ENCODE measurements at places on chromosomes 13 and 19.

DNA sequence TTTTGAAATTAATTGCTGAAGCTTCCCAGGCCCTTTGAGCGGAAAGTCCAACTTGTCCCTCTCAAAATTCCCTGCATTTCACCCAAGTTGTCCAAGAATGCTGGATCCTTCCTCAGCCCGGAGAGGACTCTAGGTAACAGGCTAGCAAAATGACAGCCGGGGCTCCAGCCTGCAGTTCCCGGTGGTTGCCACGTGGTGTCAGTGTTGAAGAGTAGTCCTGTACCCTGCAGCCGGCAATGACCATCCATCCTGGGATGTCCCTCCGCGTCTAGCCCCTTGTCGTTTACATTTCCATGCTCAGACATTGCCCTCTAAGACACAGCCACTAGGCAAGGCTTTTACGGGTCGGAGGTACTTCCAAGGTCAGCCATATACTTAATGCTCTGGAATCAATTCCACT, 31.4 kb upstream of the MTIF3 start:
- DNase-seq, result peak; percentile 81

- no peak for DNase-seq
These were observed 41.8 kb downstream of the EFNB2 start for GRCh38 chr13:106493533-106494220.

GRCh38 chr13:39781381-39781780, 125.9 kb downstream of the COG6 start:
- no peak for DNase-seq

GRCh38 chr13:79833991-79834390, 353.0 kb downstream of the NDFIP2 start:
- no peak for DNase-seq

GRCh38 chr13:74153316-74153715, 19.1 kb upstream of the KLF12 start:
- no peak for DNase-seq

DNA sequence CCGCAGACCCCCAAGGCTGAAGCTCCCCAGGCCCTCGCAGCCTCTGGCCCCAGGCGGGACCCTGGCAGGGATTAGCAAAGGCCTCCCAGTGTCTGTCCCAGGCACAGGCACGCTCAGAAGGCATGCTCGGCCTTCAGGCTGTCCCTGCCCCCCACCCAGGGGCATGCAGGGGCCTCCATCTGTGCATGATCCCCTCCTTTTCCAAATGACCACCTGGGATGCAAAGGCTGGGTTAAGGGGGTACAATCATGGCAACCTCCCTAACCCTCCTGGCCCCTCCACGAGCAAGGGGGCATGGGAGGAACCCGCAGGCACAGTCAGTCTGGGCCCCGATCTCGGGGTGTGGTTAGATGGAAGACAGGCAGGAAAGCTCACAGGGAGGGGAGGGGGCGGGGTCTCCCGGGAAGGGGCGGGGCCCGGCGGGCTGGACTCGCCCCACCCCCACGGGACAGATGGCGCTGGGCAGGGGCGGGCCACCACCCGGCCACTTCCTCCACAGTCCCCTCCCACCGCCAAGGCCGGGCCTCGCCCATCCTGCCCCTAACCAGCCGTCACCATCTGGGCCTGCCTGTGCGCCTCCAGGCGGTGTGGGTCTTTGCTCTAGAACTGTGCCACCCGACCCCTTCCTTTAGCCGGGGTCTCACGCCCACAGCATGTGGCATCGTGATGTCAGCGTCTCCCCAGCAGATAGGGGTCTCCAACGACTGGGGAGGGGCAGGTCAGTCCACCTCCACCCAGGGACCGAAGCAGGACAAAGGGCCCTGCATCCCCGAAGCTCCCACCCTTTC, 7.0 kb upstream of the REXO1 start:
- peak; percentile 93 for DNase-seq

DNA sequence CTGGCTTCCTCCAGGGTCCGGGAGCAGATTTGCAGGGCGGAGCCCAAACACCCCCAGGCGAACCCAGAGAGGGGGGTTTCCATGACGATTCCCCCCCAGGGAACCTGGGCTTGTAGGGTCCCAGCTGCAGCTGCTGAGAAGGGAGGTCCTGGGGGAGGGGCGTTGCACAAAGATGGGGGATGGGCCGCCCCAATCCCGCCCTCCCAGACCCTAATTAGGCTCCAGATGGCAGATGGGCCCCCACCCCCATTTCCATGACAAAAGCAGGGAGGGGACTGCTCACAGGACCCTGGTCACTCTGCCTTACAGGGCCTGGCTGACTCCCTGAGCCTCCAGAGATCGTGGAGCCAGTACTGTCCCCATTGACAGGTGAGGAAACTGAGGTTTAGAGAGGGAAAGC, 15.2 kb downstream of the ELAVL3 start:
- peak; percentile 54 for DNase-seq

DNA sequence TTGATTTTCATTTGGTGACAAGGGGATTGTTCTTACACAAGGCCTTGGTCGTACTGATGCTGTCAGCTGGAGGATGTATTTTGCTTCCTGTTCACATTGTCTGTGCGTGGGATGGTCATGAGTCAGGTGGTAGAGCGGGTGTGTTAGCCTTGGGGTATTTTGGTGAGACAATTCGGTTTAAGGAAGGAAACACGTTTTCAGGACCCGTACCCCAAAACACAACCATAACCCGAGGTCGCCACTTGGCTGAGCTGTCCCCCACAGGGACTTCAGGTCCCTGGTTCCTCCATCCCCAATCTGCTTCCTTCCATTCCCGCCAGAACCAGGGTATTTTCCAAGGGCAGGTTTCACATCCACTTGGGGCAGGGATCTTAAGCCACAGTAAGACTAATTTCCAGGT, 15.0 kb downstream of the MYO9B start:
- DNase-seq, result no peak

- DNase-seq, result peak; percentile 61
These were observed 552 bp upstream of the ZNF816 start for GRCh38 chr19:52963247-52963618.

DNA sequence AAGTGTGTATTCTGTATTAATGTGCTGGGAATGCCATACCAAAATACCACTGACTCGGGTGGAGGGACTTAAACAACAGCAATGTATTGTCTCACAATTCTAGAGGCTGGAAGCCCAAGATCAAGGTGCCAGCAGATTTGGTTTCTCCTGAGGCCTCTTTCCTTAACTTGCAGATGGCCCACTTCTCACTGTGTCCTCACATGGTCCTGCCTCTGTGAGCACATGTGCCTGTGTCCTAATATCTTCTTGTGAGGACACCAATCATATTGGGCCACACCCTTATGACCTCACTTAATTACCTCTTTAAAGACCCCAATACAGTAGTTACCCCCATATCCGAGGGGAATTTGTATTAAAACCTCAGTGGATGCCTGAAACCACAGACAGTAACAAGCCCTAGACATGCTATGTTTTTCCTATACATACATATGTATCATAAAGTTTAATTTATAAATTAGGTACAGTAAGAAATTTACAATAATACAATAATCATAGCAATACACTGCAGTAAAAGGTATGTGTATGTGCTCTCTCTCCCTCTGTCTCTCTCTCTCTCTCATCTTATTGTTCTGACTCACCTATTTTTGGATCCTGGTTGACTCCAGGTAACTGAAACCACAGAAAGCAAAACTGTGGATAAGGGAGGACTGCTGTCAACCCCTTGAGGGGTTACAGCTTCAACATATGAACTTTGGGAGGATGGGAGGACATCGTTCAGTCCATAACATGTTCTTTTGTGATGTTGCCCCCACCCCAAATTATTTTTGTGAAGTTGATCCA, 174.3 kb downstream of the IRS2 start:
- no peak for DNase-seq

GRCh38 chr19:46373491-46374359, 26.8 kb downstream of the PPP5C start:
- DNase-seq, result peak; percentile 70

- no peak for DNase-seq
These were observed 131.1 kb upstream of the NBEA start for GRCh38 chr13:34810996-34811395.

DNA sequence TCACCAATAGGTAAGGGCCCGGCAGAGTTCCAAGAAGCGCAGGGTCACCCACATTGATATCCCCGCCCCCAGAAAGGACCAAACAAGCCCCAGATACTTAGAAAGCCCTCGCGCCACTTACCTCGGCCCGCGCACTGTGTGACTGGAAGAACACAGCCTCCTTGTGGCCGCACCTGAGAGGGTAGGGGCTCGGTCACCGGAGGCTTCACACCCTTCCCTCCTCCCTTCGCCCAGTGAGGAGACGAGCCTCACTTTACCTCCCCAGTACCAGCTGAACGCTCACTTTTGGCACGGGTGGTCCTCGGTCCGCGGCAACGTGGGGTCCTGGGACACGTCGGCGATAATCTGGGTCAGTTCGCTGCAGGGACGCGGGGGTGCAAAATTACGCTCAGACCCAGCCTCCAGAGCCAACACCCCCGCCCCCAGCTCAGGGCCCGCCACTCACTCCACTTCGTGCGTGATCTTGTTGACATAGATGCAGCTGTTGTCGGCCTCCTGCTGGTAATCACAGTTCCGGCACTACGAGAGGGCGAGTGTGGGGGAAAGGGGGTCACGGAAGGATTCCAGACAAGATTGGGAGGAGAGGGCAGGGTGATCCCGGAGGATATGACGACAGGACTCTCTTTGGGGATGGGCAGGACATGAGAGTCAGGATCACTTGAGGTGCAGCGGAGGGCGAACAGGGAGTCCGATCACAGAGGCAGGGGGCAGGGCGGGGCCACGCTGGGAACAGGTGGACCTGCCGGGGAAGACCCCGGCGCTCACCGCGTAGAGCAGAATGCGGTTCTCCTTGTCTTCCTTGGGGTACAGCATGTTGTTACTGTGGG, 568 bp downstream of the POLR2I start:
- peak; percentile 45 for DNase-seq

DNA sequence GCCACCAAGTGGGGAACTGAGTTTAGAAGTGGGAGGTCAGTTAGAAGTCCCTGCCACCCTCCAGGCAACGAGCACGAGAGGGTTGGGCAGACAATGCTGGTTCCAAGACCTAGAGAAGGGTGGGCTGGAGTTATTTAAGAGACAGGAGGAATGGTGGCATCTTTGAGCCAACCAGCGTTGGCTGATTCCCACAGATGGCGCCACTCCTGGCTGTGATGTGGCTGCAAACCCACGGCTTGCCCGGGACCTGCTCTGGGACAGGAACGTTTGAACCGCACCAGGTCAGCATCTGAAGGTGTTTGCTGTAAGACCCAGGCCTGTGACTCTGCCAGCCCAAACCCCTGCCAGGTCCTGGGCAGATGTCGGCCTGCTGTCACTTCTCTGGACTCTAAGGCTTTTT, 42.8 kb downstream of the BICRA start:
- no peak for DNase-seq

GRCh38 chr19:11092181-11092538, 2.9 kb downstream of the LDLR start:
- DNase-seq, result no peak

DNA sequence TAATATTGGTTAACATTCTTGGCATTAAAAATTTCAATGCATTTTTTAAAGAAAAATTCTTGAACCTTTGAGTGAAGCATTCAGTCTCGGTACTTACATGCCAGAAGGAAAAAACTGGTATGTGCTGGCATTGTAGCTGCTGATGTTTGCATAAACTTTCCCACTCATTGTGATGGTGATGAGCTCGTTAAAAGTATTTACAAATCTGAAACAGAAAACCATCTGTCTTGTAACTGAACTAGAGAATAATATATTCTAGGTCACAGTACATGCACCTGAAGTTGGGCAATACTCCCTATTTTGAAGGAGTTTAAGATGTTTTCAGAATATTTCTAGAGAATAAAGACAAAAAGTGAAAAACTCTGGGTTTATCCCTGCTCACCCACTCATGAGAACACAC, 64.1 kb downstream of the SLC15A1 start:
- DNase-seq, result no peak

GRCh38 chr19:30402436-30403202, 30.4 kb downstream of the ZNF536 start:
- peak; percentile 16 for DNase-seq

DNA sequence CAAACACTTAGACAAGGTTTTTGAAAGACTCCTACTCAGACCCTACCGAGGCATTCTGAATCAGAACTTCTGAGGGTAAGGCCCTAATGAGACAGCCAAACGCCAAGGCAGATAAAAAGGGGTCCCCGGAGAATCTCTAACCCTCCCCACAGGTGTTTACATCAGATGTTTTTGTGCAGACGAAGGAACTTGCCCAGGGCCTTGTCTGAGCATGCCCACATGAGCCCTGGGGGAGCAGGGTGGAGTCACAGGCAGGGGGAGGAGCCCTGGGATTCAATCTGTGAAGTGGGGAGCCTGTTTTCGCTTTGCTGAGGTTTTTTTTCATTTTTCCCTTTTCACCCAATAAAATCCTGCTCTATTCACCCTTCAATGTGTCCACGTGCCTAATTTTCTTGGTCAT, 61.6 kb upstream of the MED4 start:
- no peak for DNase-seq

GRCh38 chr19:54804101-54804500, 691 bp downstream of the KIR2DL4 start:
- DNase-seq, result no peak

- peak; percentile 80 for DNase-seq
These were observed 6.0 kb upstream of the PRR19 start for GRCh38 chr19:42295831-42296525.

DNA sequence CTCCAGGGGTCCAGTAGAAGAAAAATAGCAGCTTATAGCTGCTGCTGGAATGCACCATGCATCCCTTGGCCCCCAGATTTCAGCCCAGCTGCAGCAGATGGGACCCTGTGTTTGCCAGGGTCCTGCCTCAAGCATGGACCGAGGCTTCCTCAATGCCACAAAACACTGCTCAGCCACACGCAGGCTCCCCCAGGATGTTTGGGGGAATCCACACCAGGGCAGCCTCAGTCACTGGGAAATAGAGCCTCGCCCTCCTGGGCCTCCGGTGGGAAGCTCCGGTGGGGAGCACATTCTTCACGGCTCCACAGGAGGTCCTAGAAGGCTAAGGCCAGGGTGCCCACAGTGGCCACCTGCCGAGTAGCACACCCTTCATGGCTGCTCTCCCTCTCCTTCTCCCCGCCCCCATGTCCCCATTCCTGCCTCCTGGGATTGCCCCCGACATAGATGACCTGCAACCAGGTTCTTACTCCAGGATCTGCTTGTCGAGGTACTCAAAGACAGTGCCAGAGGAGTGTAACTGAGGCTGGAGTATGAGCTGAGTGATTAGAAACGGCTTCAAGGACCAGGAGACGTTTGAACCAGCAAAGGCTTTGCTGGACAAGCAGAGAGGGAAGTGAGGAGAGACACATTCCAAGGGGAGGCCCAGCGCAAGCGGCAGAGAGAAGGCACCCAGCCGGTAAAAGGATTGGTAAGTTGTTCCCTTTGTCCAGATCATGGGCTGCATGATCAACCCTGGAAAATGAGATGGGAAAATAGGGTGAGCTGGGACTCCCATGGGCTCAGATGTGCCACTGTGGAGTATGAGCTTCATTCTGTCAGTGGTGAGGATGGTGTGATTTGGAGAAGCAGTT, 110.7 kb upstream of the UQCRFS1 start:
- no peak for DNase-seq

- no peak for DNase-seq
These were observed 19.2 kb downstream of the ATCAY start for GRCh38 chr19:3899531-3900294.

DNA sequence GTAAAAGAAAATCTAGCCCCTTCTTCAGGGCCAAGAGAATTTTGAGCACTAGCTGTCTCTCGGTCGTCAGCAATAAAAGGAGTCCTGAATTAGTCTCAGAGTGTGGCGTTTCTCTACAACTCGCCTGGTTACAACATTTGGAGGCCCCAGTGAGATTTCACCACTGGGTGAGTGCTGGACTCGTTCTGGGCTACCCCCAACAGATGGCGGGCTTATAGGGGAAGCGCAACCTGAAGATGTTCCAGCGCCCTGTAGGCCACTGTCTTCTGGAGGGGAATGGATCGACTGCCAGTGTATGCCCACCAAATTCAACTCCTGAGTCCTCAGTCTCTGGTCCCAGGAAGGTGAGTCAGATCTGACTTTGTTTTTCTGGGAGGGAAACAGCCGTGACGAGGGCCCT, 11.7 kb upstream of the ZNF181 start:
- DNase-seq, result no peak

Data from neural progenitor cell (in vitro differentiated cells).